Amygdala (tissue), 56 donors: ENCODE measurements at places on chromosomes 5 and 9.

- no peak for DNase-seq
These were observed 9.2 kb downstream of the SPINK4 start for GRCh38 chr9:33249087-33249658.

DNA sequence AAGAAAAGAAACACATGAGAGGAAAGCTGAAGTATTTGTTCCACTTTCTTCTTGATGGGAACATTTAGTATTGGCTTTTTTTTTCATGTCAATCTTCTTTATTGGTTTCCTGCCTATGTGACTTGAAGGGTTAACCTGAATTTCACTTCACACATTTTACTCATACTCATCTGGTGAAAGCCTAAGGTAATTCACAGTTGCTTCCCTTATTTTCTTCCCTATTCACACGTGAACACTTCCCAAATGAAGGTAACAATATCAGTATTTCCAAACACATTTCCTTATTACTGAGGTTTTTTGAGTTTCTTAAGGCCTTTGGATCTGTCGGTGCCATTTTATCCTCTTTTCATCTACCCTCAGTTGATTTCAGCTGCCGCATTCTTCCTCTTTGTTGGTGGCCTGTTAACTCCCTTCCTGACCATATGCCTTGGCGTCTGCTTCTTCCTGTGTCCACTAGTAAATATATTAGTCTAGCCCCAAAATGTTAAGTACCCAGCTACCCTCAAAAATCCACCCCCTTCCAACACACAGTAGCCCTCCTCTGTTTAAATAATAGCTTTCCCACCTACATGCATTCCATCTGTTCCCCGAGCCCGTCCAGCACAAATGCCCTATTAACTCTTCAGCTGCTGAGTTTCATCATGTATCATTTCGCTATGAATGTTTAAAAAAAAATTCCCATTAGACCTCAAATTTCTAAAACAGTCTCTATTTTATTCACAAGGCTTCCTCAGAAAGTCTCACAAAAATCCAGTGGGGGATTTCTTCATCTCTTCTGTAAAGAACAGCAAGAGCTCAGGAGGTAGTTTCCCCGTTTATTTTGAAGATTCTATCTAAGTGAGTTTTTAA is 97.3 kb downstream of the USP20 start:
- DNase-seq, result no peak

DNA sequence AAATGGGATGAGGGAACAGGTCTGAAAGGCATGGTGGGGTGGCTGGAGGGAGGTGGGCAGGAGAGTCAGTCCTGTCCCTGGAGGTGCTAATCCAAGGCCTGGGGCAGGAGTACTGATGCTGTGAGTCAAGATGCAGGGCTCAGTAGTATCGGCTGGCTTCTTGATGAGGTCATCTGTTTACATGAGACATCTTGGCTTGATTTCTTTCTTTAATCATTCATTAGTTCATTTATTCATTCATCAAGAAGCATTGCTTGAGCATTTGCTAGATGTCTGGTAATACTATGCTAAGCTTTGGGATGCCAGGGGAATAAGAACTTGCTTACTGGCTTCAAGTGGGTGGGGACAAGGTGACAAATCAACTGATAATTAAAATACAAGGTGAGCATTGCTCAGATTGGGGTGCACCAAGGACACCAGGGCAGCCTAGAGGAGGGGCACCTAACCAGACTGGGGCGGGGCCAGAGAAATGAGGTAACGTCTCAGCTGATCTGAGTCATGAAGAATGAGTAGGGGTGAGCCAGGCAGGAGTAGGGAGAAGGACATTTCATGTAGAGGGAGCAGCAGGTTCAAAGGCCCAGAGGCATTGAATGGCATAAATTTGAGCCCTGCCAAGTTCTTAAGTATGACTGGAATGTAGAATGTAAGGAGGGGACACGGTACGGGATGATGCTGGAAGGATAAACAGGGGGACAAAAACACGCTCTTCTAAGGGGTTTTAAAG is 88.8 kb downstream of the EGFLAM start:
- DNase-seq, result no peak

GRCh38 chr9:132986114-132986513 is 7.6 kb downstream of the GFI1B start:
- DNase-seq, result no peak

GRCh38 chr5:62306896-62307689 is 1.1 kb downstream of the KIF2A start:
- peak; percentile 21 for DNase-seq

GRCh38 chr9:137031904-137032640 is at the start of gene FUT7:
FUT7 (minus strand) TSS chr9:137032088; CDS start chr9:137031991, 97 bp downstream.
- no peak for DNase-seq

- no peak for DNase-seq
These were observed 246.8 kb downstream of the NSG2 start for GRCh38 chr5:174292348-174292747.

- no peak for DNase-seq
These were observed 3.6 kb downstream of the TMC1 start for GRCh38 chr9:72524820-72525540.

DNA sequence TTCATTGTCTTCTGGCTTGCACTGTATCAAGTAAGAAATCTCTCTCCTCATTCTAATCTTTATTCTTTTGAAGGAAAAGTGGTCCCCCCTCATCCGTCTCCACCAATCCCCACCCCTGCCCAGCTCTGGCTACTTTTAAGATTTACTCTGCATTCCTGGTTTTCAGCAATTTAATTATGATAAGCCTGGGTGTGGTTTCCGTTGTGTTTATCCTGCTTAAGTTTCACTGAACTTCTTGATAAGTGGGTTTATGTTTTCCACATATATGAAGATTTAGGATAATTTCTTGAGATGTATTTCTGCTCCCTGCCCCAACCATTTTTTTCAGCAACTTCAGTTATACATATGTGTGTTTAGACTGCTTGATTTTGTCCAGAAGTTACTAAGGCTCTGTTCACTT is 46.5 kb downstream of the PTBP3 start:
- no peak for DNase-seq

- DNase-seq, result no peak
These were observed 3.2 kb upstream of the MAMDC2 start for GRCh38 chr9:70040376-70040903.

DNA sequence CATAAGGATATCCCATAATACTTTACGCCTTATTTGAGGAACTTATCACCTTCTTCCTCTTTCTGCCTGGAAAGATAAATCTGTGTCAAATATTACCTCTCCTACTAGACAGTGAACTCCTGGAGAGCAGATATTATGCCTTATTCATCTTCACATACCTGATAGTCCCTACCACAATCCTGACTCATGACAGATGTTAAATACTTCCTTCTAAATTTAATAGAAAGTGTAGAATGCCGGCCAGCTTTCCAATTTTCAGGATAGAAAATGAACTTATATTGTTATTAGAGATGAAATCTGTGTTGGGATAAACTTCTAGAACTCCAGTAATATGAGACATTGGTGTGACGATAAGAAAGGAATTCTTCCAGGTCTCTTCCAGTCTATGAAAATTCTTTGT is 89.0 kb downstream of the GCNT4 start:
- DNase-seq, result no peak

GRCh38 chr5:8299716-8300115 is 430.8 kb downstream of the MTRR start:
- DNase-seq, result no peak

DNA sequence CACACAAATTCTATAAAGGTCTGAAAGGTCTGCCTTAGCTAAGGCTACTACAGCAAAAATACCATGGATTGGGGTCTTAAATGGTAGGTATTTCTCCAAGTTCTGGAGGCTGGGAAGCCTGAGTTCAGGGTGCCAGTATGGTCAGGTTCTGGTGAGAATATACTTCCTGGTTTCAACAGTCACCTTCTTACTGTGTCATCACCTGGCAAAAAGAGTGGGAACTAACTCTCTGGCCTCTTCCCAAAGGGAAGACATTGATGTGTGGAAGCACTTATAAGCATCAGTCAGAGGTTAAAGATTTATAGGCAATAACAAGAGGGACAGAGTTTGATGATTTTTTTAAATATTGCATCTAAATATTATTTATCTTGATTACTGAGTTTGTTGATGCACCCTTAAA is 53.0 kb downstream of the ZNF622 start:
- DNase-seq, result no peak
